ENCODE measurements at places on chromosomes 12 and 14.

DNA sequence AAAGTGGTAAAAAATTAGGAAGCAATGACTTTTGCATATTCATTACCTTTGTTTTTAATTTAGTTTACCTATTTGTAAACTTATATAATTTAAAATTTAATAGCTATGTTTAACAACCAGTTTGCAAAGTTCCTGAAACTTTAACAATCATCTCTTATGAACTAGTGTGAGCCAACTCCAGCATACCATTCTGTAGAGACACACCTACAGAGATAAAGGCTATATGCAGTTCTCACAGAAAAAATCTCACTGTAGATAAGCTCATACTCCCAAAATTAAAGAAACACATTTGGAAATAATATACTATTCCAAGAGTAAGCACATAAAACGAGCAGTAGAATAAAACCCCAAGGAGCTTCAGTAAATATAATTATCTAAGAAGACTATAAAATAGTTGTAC is 77.5 kb downstream of the CDK17 start:
- DNase-seq, result no peak

DNA sequence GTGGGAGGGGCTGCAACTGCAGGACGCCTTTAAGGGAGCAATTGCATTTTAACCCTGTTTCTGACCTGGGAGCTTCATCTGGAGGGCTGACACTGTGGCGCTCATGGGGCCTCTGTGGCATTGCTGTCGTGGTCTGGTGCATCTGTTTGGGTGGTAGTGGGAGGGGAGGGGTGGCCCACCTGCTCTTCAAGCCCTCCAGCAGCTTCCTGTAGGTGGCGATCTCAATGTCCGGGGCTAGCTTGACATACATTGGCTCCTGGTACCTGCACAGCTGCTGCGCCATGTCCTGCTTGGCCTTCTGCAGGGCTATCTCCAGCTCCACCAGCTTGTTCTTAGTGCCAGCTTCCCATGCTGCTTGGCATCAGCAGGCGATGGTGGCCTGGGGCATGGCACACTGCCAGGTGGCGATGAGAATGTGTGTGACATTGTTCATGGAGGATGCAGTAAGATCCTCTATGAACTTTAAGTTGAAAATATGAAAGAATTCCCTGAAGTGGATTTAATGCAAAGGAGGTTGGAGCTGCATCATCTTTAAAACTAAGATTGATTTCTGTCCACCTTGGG is 7.7 kb upstream of the KRT82 start:
- no peak for DNase-seq

GRCh38 chr12:106861984-106862916 is 87.8 kb downstream of the RIC8B start:
- DNase-seq, result no peak

- DNase-seq, result no peak
These were observed 4.4 kb upstream of the TNFAIP2 start for GRCh38 chr14:103118663-103119404.

DNA sequence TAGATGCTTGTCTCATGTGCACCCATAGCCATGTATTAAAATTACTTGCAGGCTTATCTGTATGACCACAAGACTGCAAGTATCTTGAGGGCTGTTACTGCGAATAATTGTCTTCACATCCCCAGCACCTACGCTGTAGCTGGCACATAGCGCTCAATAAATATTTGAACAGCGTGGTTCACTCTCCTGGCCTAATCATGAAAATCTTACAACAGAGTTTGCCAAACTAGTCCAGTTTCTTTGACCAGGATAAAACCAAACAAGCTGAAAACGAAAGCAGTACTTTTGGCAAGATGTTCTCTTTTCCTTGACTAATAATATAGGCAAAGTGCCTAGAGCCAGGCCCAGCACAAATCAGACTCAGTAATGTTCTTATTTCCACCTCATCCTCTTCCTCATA is 106.7 kb downstream of the RPS29 start:
- no peak for DNase-seq

DNA sequence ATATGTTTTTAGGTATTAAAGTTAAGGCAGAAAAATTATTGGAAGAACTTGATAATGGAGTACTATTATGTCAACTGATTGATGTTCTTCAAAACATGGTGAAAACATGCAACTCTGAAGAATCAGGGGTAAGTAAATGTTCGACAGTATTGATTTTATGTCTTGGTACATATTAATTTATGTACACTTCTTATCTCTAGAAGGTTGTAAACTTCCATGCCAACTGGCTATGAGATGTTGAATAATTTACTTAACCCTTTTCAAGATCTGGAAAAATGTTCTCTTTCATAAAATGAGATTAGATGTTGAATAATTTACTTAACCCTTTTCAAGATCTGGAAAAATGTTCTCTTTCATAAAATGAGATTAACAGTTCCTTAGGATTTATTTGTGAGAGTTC is 28.1 kb downstream of the GAS2L3 start:
- no peak for DNase-seq

- DNase-seq, result no peak
These were observed 375.7 kb downstream of the NELL2 start for GRCh38 chr12:44500423-44500822.

DNA sequence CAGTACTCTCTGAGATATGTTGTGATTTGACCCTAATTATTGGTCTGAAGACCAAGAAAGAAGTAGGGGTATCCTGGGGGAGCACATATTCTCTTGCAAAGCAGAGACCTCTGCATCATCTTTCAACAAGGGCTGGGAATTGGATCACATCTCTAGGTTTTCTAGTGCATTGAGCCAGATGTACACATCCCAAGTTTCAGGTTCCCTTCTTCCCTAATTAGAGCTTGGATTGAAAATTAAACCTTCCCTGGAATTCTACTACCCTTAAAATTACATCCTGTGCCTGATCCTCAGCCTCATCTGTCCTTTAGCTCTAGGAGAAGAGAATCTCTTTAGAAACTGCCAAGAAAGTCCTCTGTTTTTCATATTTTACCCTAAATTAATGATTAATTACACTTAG is 839.6 kb downstream of the SLC6A15 start:
- DNase-seq, result no peak

DNA sequence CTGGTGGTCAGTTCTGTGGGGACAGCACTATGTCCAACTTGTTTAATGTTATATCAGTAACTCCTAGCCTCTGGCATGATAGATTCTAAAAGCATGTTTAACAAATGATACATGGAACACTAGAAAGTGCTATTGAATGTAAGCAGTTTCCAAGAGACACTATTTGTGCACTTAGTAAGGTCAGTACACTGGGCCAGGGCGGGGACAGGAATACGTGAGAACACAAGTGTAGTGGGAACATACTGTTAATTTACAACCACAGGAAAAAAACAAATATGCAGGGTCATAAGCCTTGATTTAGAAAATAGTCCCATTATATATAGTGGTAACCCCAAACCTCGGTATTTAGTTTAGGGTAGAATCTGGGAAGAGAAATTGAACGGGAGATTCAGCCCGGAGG is 88.9 kb upstream of the SLC38A2 start:
- no peak for DNase-seq

- no peak for DNase-seq
These were observed 21.1 kb upstream of the SCARB1 start for GRCh38 chr12:124884587-124885438.

DNA sequence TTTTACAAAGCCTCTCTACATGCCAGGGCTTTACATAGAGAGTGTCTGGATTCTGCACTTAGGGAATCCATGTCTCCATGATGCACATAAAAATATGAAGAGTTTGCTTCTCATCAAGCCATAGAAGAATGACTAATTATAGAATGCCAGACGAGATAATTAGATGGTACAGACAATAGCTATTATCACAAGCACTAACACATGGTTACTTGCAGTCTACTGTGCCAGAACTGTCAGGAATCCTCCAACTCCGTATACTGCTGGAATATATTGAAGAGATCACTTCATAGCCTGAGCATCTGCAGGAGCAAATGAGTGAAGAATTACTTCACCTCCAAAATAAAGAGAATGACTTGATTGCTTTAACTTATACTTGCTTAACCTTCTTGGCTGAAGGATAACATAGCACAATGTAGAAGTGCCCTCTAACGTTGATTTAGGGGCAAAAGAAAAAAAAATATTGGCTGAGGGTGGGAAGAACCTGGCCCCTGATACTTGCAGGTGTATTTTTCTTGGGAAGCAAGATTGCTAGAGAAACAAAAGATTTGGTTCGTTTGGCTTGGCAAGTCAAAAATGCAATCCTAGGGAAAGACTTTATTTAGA is 272.8 kb upstream of the FAR2 start:
- DNase-seq, result no peak

GRCh38 chr14:32609388-32609787 is 280.3 kb downstream of the AKAP6 start:
- DNase-seq, result no peak

GRCh38 chr14:96097752-96098151 is 58.6 kb downstream of the C14orf132 start:
- DNase-seq, result no peak

DNA sequence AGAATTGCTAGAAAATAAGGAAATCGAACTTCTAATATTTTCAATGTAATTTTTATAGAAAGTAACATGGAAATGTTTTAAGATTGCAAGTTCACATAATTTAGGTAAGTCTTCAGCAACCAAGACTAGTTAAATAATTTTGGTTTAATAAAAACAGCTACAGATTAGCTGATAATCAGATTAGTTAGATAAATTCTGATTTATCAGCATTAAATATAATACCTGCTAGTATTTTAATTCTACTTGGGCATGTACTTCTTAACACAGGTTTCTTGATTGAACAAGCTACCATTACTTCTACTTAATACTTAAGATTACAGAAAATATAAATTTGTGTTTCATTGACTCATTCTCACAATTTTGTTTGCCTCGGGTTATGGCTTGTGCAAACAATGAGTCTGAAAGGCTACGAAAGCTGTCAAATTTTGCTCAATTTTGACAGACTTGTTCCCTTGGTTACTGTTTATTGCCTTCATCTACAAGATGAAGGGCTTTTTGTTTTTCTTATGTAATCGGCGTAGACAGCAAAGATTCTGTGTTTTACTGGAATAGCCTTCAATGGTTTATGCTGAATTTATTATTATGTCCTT is 116.1 kb upstream of the NUDT4 start:
- no peak for DNase-seq

GRCh38 chr12:58711974-58712373 is 208.3 kb downstream of the LRIG3 start:
- no peak for DNase-seq

DNA sequence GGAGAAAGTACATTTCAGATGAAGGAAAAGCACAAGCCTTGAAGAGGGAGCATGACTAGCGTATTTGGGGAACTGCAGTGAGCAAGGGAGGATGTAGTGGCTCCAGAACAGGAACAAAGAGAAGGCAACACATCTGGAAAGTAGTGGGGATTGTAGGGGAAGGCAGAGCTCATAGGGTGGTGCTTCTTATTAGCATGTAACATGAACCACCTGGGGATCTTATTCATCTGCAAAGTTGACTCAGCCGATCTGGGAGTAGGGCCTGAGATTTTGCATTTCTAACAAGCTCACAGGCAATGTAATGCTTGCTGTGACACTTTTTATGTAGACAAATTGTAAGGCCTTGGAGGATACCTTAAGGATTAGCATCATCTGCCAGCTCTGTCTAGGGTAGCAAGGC is 447.3 kb downstream of the NELL2 start:
- no peak for DNase-seq

- DNase-seq, result no peak
These were observed 748.3 kb downstream of the C12orf50 start for GRCh38 chr12:87280893-87281292.
